Activated gamma-delta T cell (primary cell): ENCODE measurements at places on chromosomes 2 and 18.

DNA sequence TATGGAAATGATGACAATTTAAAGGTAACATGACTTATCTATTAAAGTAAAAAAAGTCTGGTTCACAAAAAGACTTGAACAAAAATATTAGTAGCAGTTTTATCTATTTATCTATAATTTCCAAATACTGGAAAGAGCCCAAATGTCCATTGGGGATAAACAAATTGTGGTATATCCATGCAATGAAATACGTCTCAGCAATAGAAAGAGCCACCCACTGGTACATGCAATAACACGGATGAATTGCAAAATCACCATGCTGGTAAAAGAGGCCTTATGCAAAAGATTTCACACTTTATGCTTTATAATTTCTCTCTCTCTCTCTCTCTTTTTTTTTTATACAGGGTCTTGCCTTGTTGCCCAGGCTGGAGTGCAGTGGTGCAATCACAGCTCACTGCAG, 91.4 kb upstream of the ASAP2 start:
- no peak for DNase-seq

DNA sequence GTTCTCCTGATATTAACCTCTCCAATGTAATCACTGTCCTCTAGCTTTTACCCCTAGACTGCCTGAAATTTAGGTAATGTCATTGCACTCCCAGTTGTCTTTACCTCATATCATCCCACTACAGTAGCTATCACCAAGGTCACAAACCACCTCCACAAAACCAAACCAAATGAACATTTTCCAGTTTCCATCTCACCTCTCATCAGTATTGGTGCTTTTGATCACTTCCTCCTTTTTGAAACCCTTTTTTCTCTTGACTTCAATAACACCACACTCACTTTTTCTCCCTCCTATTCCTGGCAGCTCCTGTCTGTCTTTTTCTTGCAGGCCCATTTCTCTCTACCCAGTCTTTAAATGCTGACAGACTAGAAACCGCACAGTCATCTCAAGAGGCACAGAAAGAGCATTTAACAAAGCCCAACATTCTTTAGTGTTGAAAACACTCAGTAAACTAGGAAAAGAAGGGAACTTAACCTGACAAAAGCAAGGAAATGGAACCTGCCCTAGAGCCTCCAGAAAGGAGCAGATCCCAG, 95.9 kb upstream of the SIX2 start:
- no peak for DNase-seq

DNA sequence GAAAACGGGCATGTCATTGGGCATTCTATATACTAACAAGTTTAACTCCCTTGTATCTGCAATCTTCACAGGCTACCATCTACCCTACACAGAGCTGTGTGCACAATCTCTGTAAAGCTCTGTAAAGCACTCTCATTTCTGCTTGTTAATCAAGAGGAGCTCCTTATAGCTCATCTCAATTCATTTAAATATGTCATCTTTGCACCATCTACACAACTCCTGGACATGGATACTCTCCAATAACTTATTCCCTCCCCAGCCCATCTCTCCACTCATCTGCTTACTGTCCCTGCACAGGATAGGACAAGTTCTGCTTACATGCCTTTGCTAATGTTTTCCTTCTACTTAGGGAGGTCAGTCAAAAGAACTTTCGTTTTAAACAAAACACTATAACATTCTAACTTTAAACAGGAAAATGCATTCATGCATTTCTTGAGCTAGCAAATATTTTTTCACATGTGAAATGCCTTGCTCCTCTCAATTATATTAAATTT, 61.4 kb downstream of the DPP4 start:
- no peak for DNase-seq

- DNase-seq = no peak
Observed at GRCh38 chr18:30302181-30302580, 740.4 kb downstream of the DSC3 start.

- DNase-seq = no peak
Observed at GRCh38 chr2:211928201-211928600, 610.4 kb downstream of the ERBB4 start.

GRCh38 chr2:28613633-28614501, 118.0 kb downstream of the PLB1 start:
- no peak for DNase-seq

DNA sequence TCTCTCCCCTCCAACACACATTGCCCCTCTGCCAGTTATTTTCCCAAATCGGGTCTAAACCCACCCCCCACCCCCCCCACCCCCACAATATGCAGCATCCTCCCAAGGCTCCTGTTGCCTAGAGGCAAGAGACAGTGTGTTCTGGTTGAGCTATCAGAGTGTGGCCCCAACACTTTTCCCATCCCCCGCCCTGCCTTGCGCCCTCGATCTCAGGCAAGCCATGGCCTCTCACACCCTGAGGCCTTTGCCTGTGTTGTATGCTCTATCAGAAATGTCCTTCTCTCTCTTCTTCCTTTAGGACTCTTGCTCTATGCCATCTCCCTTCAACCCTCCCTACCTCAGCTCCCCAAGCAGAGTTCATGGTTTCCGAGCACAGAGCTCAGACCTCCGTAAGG, 9.5 kb upstream of the GRHL1 start:
- no peak for DNase-seq

DNA sequence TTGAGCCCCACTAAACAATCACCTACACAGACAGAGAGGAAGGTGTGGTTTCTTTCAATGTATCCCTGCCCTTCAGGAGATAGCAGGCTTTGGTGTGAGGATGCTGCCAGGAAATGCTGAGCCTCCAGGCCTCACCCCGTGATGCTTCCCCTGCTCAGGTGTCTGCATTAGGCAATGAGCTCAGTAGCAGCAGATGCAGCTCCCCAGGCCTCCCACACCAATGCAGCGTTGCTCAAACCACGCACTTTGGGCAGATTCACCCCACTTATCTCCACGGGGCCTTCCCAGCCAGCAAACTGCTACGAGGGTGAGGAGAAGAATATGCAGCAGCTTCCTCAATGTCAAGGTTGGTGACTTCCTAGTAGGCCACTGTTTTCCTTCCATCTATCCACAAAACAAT, 229.3 kb upstream of the PXDN start:
- no peak for DNase-seq

- no peak for DNase-seq
Observed at GRCh38 chr18:11108947-11109346, 40.4 kb downstream of the PIEZO2 start.

DNA sequence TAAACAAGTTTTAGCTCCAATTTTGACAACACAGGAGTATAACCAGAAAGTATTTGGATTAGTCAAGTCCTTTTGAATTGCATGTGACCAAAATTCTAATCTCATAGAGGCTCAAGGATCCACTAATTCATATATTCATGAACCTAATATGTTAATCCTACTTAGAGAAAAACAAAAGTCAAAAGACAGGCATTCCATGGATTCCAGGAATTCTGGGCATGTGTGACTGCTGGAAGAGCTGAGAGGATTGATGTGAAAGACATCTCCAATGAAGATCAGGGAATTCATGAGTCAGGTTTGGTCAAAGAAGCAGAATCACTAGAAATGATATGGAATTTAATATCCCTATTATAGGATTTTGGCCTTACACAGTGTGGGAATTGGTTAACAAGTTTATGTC, 1494.6 kb upstream of the DDX18 start:
- DNase-seq = no peak

GRCh38 chr2:96108151-96108540, 8.2 kb downstream of the ADRA2B start:
- no peak for DNase-seq

- DNase-seq = peak; percentile 11
Observed at GRCh38 chr2:164840930-164841718, 499 bp downstream of the COBLL1 start.

DNA sequence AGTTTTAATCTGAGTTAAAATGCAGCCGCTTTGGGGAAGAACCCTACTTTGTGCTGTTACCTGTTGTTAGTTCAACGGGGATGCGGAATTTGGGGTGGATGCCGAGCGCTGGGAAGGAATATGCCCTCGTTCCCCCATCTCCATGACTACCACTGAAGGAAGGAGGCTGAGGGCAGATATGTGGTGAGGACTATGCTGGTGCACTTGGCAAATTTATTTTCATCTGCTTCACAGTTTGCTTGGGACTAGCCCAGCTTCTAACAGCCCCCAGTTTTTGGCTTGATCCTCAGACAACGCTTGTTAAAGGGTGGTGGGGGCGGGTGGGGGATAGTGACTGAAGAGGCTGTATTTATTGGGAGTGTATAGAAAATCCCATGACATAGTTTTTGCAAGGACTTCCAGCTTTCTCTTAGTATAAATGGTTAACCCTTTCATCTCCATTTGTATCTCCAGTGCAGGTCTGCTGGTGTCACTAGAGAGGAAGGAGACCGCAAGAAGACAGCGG, 100.8 kb downstream of the COLEC12 start:
- no peak for DNase-seq

DNA sequence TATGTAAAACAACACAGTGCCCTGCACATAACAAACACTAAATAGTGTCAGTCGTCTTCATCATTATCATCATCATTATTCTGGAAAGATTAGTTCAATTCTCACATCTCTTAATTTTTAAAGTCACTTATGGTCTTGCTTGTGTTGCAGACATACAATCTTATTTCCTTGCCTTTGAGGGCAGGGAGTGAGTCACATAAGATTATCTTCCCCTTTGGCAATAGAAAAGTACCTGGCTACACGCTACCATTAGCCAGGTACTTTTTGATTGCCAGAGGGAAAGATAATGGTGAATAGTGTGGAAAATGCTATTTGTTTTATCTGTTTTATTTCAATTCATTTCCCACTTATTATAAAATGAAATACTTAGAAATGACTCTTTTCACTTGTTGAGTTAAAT, 76.6 kb upstream of the RMDN2 start:
- DNase-seq = no peak

- no peak for DNase-seq
Observed at GRCh38 chr18:30081122-30081521, 961.4 kb downstream of the DSC3 start.

- DNase-seq = no peak
Observed at GRCh38 chr2:170394641-170395387, 216.9 kb downstream of the MYO3B start.

GRCh38 chr18:58886431-58886830, 21.8 kb downstream of the ZNF532 start:
- DNase-seq = no peak

DNA sequence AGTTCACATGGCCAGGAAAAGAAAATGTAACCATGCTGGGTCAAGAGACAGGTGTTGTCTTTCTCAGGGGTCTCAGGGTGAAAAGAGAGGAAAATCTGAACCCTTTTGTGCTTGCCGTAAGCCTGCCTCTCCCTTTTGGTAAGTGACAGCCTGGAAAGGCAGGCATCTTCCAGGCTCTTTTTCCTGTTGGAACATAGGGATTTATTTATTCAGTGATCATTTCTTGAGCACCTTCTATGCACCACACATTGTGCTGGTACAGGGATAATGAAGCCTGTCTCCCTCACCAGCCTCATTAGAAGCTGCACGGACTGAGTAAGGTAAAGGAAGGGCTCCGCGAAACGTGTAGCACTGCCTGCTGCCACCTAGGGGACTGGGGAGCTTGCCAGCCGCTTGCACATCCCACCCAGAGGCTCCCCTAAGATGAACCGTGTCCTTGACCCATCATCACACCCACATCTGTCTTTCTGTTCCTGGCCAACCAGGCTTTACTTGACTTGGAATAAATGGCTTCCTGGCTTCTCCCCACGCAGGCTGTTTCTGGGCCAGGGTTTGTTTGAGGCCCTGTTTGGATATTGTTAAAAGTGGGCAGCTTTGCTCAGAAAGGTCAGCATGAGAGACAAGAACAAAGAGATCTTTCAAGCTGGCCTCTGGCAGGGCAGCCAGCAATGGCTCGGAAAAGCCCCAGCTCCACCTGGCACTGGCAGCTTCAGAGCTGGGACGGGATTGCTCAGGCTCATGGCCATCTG, 73.3 kb upstream of the MCFD2 start:
- no peak for DNase-seq

- DNase-seq = no peak
Observed at GRCh38 chr18:9705183-9705829, 2.8 kb upstream of the RAB31 start.

GRCh38 chr2:84741182-84741822, 139.6 kb downstream of the TRABD2A start:
- DNase-seq = no peak

- DNase-seq = no peak
Observed at GRCh38 chr2:228268756-228269155, 87.3 kb upstream of the SPHKAP start.

GRCh38 chr2:235600926-235601325, 107.1 kb downstream of the AGAP1 start:
- DNase-seq = no peak

DNA sequence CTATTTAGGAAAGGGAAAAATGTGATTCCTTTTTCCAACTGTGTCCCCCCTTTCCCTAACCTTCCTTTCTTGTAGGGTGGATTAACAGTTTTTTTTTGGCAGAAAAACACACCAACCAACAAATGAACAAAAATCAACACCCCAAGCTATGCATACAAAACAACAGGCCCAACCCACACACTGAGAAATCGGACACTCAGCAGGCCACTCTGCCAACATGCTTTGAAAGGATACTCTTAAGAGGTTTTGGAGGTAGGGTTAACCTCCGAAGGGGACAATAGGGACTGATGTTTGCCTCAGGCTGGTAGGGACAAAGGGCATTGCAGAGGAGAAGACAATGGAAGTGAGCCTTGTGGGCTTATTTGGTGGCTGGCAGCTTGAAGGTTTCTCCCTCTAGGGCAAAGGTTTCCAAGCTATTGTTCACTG, 33.1 kb upstream of the POLE4 start:
- no peak for DNase-seq

- no peak for DNase-seq
Observed at GRCh38 chr2:148936857-148937450, 61.9 kb downstream of the KIF5C start.

DNA sequence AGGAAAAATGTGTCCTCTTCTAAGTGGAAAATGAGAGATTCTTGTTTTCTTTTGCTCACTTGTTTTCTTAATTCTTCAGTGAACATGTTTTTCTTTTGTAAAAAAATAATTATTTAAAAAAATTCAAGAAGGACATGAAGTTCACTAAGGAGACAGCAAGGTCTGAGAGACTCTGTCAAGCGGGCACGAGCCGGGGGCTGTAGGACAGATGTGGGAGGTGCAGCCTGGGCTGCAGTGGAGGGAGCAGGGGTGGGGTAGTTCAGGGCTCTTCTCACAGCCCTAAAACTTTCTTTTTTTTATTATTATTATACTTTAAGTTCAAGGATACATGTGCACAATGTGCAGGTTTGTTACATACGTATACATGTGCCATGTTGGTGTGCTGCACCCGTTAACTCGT, 4.3 kb upstream of the HDAC4 start:
- no peak for DNase-seq

DNA sequence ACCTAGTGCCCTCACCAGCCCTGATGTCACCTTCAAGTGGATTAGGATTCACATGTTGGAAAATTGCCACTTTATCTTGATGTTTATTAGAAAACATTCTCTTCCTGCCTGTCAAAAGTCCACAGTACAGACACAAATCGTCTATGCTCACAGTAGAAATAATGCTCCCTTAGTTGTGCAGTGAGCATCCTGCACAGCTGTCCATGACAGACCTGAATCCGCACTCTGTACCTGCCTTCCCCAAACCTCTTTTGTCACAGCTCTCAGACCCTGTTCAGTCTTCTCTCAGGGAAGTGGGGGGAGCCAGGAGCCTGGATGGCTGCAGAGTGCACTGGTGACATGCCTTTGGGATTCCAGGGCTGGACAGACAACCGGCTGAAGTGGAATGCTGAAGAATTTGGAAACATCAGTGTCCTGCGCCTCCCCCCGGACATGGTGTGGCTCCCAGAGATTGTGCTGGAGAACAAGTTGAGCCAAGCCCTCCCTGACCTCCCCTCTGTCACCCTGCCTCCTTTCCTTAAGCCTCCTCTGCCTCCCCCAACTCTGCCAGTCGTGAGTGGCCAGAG, 2.0 kb downstream of the CHRND start:
- DNase-seq = no peak

- DNase-seq = no peak
Observed at GRCh38 chr2:211085056-211085680, 528.8 kb downstream of the CPS1 start.
